ENCODE measurements at places on chromosomes 6 and 20. TPM values are rescaled to one million over a fixed set of nuclear protein-coding genes. Genes with fewer than 3 reads are reported as not detected.

- DNase-seq, result no peak
Observed at GRCh38 chr6:133958791-133959190, 5.8 kb downstream of the TBPL1 start.

DNA sequence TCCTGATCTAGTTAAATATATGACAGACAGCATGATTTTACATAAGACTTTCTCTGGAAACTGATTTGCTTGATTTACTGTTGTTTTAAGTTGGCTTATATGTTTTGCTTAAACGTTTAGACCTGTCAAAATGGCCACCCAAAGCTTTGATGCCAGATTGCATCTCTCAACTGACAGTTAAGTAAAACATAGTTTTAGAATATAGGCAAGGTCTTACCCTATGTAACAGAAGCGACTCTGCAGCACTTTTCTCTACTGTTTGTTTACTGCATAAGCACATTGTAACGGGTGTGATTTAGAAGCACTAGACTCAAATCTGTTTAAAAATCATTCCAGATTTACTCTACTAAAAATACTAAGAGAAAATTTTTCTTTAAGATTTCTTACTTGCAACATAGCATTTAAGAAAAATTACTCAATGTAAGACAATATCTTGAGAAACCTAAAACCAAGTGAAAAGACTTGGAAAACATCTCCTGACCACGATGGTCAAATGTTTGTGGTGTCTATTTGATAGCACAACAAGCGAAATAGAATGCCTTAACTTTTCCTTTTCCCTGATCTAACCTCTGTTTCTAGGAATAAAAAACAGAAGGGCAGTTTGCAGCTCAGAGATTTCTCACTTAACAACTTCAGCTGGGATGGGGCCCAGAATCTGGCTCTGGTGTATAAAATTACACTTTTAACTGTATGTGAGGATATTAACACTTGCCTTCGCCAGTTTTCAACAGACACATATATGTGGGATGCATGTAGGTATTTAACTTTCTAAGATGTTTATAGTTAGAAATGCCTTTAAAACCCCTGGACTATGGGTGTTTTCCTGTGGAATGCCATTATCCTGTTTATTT is 47.4 kb downstream of the AIG1 start:
- no peak for DNase-seq

DNA sequence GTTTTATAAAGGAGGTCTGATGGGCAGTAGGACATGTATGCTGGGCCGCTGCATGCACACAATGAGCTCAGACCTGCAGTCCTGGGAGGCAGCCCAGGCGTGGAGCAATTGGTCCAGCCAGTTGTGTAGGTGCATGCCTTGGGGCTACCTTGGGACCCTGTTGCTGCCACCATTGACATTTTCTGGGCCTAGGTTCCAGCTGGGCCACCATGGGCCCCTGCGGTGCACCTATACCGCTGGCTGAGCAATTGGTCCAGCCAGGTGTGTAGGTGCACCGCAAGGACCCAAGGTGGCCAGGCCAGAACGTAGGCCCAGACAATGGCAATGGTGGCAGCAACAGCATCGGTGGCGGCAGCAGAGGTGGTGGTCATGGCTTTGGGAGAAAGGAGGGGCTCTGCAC is 143.9 kb downstream of the PXDC1 start:
- no peak for DNase-seq

DNA sequence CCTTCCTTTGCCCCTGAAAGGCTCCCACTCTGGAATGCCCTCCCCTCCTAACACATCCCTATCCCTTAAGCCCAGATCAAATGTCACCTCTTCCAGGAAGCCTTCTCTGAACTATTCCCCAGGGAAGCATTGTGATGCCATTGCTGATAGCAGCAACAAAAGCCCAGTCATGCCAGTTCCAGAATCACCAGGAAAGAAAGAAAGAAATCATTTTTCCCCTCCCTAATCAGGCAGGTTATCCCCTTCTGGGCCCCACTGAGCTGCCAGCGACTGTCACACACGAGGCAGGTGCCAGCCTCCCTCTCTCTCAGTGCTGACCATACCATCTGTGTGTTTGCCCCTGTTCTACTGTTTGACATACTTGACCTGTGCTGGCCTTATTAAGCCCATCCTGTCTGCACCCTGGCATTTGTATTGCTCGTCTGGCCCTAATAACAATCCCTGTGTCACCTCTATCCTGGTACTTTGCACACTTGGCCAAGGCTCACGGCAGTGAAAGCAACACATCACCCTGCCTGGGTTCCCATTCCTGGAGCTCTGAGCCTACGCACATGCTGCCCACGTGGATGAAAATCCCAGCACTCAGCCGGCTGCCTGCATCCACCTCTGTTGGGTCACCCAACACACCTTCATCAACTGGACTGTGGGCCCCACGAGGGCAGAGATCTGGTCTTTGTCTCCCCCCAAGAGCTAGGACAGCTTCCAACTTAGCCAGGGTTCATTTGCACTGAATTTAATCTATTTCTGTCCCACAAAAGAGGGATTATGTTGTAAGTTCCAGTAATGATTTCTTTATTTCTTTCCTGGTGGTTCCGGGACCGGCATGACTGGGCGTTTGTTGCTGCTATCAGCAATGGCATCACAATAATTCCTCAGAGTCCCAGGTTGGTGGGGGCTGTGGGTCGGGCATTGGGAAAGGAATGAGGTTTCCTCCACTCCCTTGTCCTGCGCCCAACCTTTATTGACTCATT is 5.3 kb upstream of the BPIFB1 start:
- DNase-seq, result no peak

DNA sequence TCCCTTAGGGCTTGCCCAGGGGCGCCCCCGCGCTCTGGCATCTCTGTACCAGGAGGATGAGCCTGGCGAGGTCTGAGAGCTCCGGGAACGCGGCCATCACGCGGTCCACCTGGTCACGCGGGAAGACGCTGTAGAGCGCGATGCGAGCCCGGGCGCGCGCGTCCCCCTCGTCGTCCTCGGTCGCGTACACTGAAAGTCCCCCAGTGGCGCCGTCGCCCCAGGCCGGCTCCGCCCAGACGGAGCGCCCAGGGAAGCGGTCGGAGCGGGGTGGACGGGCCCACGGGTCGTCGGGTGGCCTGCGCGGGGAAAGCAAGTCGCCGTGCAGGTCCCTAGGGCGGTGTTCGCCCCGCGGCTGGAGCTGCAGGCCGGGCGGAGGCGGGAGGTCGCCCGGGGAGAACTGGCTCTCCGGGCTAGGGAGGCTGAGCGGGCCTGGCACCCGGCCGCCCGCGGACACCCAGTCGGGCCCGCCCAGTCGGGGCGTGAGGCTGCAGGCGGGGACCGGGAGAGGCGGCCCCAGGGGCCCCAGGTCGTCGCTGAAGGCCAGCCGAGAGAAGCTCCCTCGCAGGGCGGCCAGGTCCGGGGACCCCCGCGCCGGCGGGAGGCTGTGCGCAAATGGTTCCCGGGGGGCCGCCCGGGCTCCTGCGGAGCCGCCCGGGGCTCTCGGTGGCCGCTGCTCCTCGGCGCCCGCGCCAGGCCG is 34.0 kb downstream of the ZC3H12D start:
- DNase-seq, result no peak

- DNase-seq, result no peak
Observed at GRCh38 chr6:29517728-29518440, 30.1 kb upstream of the MAS1L start.

- peak; percentile 67 for DNase-seq
Observed at GRCh38 chr6:55825402-55826051, 49.9 kb downstream of the BMP5 start.

DNA sequence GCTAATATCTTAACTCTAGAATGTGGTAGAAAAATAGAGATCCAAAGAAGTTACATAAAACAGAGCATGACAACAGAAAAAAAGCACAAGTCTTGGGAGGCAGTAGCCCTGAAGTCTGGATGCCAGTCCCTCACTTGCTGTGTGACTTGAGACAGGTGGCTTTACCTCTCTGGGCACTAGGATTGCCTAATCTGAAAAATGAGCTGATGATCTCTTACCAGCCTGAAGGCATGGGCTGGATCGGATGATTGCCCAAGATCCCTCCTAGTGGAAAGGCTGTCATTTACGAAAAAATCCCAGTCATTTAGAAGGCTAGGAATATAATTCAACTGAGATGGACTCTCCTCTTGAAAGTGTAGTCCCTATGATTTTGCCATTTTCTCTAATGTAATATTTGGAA is 10.9 kb upstream of the GCM1 start:
- DNase-seq, result peak; percentile 13

GRCh38 chr6:136769124-136769523 is 23.2 kb downstream of the MAP3K5 start:
- DNase-seq, result no peak

MOCS1 gene
- 4.0 TPM for total RNA-seq

ZNF311 gene
- total RNA-seq, result 0.92 TPM

Data from A673 (cell line).